Activated T-helper 9 cell treated with anti-CD3 and anti-CD28 coated beads, Interleukin-2, amount 50 U/mL, for 16 hours (primary cell): ENCODE measurements at places on chromosomes 16 and 17.

DNA sequence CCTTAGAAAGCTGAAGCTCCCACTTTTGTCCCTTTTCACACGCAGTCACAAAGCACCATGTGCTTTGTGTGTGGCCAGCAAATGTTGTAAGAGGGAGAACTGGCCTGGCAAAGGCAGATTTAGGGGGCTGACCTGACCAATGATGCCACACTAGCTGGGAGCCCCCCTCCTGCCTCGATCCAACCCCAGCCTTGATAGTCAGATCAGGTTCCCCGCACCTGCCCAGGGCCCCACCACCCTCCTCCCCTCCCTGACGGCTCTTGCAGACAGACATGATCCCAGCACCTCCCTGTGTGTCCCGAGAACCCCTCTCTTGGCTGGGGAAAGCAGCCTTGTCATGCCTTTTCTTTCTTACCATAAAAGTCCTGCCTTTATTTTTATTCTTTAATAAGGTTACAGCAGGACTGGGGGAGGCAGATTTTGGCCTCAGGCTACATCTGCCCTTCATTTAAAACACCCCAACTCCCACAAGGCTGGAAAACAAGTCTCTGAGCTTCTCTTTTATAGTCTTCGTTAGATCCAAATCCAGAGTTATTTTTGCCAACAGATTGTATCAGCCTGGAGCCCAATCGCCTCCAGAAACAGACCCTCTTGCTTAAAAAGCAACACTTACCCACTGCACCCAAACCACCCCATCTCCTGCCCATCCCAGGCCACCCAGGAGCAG, 201.8 kb upstream of the CDH5 start:
- no peak for DNase-seq

GRCh38 chr16:3879258-3879886, 1.1 kb downstream of the CREBBP start:
- peak; percentile 9 for DNase-seq

DNA sequence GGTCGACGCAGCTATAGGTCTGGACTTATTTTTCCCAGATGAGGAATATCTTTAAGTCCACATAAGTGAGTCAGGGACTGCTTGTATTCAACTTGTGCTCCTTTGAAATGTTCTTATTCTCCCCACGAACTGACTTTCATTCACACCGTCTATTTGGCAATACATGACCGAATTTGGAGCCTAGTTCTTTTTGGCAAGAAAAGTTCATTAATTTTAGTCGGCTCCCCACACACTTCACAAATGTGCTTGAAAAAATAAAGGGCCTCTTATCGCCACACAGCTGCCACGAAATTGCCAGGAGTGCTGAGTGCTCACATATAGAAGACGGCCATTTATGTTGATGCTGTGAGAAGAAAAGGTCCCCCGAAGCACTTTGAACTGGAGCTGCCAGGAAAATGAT, 152.6 kb downstream of the PRKCA start:
- no peak for DNase-seq

- DNase-seq: no peak
Observed at GRCh38 chr17:40015005-40015997, at the start of gene CSF3. TSS of gene CSF3 (plus strand) at chr17:40015440. CDS start at chr17:40015475, 35 bp downstream.

DNA sequence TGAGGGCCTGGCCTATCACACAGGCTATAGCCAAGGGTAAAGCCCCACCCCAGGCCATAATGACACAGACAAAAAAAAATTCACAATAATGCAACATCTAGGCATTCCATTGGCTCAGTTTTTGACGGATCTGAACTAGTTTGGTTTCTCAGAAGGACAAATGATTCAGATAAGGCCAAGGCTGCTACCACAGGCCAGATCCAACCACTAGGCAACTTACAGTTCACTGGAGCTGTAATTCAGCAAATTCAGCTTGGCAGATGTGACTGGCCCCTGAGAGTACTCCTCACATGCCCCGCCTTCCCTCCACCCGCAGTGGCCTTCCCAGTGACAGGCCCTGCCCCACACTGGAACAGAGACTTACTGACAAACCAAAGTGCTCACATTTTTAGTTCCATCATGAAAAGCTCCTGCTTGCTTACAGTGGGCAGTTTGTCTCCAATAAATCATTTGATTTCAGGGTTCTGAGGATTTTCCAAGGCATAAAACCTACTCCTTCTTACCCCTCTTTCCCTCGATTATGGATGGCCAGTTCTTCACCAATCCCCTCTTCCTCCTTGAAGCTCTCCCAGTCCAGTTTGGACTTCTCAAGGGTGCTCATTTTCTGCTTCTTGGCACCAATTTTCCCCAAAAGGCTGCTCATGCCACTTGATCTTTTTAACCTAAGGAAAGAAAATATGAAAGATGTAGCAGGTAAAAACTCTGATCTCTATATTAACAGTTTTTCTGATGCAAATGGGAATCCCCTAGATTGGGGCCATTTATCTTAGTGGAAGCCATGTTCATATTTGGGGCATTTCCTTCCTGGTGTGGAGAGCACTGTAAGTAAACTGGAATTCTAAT, 53.3 kb upstream of the BCAR1 start:
- DNase-seq: no peak

GRCh38 chr17:59893676-59894100, 767 bp downstream of the RPS6KB1 start:
- DNase-seq: no peak

DNA sequence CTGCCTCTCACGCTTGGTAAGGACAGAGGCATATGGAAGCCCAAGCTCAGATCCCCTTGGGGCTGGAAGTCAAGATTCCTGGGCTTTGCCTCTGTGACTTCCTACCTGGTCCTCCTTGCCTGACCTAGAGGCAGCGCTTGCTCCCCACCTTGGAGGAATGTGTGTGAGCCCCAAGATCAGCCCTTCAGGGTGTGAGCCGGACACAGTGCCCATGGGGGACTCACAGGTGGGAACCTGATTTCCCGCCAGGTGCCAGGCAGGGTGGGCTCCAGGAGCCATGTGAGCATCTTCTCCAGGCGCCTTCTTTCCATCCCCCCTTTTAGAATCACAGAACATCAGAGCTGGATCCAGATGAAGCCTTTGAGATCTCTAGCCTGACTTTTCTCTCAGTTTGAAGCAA, 10.2 kb downstream of the CD300LG start:
- no peak for DNase-seq

DNA sequence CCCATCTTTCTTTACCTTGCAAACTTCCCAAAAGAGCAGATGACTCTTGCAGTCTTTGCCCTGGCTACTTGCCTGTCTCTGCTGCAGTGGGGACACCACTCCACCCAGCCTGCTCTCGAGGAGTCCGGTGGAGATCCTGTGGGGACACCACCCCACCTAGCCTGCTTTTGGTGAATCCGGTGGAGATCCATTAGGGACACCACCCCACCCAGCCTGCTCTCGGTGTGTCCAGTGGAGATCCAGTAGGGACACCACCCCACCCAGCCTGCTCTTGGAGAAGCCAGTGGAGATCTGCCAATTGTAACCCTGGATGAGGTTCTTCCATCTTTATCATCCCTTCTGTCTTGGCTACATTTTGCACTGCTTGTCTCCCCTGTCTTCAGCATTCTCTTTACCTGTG, 54.2 kb downstream of the C16orf78 start:
- DNase-seq: no peak

DNA sequence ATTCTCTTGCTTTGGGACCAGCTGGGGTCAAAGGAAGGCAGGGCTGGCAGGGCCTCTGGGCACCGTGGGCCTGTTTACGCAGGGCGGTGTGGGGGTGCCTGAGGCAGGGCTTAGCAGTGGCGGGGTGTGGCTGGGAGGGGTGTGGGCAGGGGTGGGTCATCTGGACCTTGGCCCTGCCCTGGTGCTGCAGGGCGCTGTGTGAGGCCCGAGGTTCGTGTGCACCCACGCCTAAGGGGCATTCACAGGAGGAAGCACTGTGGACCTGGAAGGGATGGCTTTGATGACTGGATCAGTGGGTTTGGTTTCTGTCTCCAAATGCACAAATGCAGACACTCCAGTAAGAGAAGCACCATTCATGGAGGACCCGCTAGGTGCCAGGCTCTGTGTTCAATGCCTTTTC, 37.3 kb downstream of the BCO1 start:
- DNase-seq: no peak

- no peak for DNase-seq
Observed at GRCh38 chr17:61221597-61222471, 177.8 kb upstream of the TBX2 start.

DNA sequence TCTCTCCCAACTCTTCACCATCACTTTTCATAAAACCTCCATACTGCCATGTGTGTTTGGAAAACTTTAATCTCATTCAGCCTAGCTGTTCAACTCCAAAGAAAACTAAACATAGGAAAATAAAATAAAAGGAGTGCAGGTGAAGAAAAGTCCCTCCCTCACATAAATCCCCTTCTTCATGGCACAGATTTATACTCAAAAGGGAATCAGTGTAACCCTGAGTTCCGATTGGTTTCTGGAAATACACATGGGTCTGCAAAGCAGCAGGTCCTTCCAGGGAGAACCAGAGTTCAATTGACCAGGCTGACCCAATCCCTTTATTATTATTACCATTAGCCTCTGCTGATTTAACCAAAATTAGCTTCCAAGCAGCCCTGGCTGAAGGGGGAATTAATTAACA, 8.9 kb upstream of the HOXB2 start:
- DNase-seq: no peak

- DNase-seq: no peak
Observed at GRCh38 chr16:66256919-66257318, 109.6 kb upstream of the CDH5 start.

DNA sequence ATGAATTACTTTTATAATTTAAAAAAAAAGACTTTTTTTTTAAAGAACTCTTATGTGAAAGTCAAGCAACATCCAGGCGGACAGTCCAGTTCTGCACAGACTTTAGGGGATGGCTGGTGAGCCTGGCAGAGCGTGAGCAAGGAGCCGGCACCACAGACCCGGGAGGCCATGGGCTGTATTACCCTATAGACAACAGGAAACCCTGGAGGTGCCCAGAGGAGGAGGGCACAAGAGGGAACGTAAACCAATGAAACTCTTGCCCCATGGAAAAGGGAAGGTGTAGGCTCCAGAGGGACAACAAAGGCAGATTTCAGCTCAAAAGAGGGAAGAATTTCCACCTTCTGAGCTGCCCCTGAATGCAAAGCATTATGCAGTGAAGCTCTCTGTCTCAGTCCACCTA, 25.5 kb upstream of the RPH3AL start:
- no peak for DNase-seq

- DNase-seq: no peak
Observed at GRCh38 chr16:23351360-23351759, 49.3 kb downstream of the SCNN1B start.

DNA sequence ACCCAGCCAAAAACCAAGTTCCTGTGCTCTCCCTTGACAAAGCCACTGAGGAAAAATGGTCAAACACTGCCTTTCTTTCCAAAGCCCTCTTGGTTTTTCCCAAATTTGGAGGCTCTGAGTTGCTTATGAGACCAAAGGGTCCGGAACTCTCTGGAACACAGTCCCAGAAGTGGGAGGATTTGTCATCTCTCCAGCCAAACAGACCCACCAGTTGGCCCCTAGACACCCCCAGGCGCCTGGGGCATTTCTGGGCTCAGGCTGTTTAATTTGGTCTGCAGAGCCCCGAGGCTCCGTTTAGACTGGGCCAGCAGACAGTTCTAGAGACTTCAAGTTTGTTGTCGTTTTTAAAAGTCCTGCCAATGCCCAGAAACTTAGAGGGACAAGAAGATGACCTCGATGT, 239.1 kb downstream of the SEC14L1 start:
- DNase-seq: no peak
